Left renal pelvis (tissue), 4 donors: ENCODE measurements at places on chromosomes 3 and 15.

GRCh38 chr3:42349765-42350594 is 60.4 kb downstream of the LYZL4 start:
- DNase-seq, result no peak

DNA sequence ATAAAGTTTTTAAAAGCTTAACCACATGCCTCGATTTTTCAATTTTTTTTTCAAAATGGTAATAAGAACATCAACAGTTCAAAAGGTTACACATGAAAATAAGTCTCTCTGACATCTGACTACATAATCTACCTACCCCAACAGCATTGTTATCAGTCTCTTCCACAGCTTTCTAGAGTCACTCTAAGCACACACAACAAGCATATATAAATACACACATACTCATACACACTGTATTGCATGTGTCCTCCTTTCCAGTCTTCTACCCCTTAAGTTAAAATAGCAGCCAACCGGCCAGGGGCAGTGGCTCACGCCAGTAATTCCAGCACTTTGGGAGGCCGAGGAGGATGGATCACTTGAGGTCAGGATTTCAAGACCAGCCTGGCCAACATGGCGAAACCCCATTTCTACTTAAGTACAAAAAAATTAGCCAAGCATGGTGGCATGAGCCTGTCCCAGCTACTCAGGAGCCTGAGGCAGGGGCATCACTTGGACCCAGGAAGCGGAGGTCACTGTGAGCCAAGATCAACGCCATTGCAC is 12.2 kb downstream of the TBL1XR1 start:
- DNase-seq, result no peak

- DNase-seq, result no peak
These were observed 774.7 kb upstream of the NECTIN3 start for GRCh38 chr3:110296885-110297284.

DNA sequence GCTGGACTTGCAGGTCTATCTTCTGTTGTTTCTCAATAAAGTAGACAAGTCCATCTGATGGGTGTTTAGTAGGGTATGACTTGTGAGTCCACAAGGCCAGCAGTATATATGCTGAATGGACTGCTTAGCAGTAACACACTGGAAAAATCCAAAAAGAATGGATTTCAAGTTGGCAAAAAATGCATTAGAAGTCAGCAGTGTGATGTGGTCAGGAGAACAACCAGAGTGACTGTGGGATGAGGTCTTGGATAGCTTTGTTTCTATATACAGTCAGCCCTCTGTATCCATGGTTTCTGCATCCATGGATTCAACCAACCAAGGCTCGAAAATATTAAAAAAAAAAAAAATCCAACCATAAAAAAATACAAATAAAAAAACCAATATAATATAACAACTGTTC is 55.8 kb downstream of the LPP start:
- DNase-seq, result no peak

- DNase-seq, result no peak
These were observed 53.4 kb upstream of the SEC13 start for GRCh38 chr3:10374311-10374710.

DNA sequence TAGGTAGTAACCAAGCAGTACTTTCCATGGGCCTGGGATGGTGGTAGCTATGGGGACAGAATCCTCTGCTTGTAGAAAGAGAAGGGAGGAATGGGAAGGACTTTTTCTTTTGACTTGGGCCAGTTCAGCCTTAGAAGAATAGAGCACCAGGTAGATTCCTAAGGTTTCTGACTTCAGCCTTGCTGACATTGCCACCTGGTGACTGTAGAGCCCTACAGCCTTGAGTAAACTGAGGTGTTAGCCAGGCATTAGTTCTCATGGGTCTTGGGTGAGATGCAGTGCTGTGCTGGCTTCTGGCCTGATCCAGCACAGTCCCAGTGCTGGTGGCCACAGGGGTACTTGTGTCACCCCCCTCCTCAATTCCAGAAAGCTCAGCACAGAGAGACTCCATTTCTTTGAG is 171.1 kb downstream of the ZBBX start:
- DNase-seq, result no peak

GRCh38 chr3:58044691-58045483 is 36.7 kb downstream of the FLNB start:
- DNase-seq, result no peak

GRCh38 chr3:130377960-130378676 is 32.6 kb downstream of the COL6A5 start:
- DNase-seq, result no peak

- DNase-seq, result no peak
These were observed 5.1 kb upstream of the FLNB start for GRCh38 chr3:58003093-58003492.

DNA sequence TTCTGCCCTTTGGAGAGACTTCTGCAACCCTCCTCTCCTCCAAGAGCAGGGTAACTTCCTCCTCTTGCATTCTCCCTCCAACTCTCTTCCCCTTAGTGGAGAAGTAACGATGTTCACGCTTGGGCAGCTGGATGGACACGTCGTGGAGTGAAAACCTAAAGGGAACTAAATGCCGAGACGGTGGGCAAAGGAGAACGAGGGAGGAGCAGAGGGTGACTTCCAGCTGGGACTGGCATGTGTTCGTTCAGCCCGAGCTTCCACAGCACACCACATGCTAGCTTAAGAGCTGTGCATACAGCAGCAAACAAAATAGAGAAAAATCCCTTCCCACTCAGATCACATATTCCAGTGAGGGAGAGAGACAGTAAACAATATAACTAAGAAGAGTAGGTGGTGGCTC is 179.8 kb downstream of the SLCO3A1 start:
- no peak for DNase-seq

DNA sequence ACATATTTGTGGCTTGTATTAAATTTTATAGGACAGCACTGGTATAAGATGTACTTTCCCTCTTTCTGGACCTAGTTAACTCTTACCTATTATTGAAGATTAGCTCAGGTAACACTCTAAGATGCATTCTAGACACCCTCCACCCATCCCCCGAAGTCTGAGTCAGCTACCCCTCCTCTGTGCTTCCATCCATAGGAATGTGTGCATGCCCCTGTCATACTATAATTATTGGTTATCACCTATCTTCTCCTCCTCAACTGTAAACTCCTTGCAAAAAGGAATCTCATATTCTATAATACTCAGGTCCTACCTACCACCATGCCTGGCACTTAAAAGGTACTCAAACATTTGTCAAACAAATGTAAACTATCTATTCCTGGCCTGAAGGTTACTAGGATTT is 3.0 kb downstream of the PEAK1 start:
- no peak for DNase-seq

GRCh38 chr3:196778755-196779154 is 39.1 kb downstream of the PAK2 start:
- no peak for DNase-seq

DNA sequence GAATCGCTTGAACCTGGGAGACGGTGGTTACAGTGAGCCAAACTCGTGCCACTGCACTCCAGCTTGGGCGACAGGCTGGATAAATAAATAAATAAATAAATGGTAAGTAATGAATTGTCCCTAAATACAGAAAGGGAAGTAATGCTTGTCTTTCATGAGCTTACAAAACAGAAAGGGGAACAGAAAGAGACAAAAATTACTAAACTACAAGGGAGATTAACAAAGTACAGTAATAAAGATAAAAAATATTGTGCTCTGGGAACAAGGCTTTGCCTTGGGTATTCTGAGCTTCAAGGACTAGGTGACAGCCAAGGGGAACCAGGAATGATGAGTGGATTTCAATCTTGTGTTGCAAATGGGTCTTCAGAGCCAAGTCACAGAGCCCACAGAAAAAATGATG is 9.2 kb upstream of the HLTF start:
- no peak for DNase-seq
